ENCODE measurements at places on chromosomes 5 and 9. TPM values are rescaled to one million over a fixed set of nuclear protein-coding genes. Genes with fewer than 3 reads are reported as not detected.

The NOXA1 gene
- total RNA-seq: 1.4 TPM

The PCSK1 gene
- not detected for total RNA-seq

The LRRC26 gene
- total RNA-seq: not detected

The SNCAIP gene
- total RNA-seq: not detected

The TSSK1B gene
- not detected for total RNA-seq

The TAF11L5 gene
- not detected for total RNA-seq

The OR1J2 gene
- total RNA-seq: not detected

The FCN2 gene
- total RNA-seq: not detected

The IFNA13 gene
- total RNA-seq: not detected

The PLPP7 gene
- 0.31 TPM for total RNA-seq

The GNAQ gene
- 22.3 TPM for total RNA-seq

The SLC34A3 gene
- total RNA-seq: 0.12 TPM

The PCDHB9 gene
- total RNA-seq: not detected

The FYB1 gene
- 131 TPM for total RNA-seq

The NR5A1 gene
- total RNA-seq: 0.07 TPM

GRCh38 chr9:85451680-85452079 lies 290.1 kb downstream of the AGTPBP1 start:
- DNase-seq: no peak

- DNase-seq: no peak
Measured at GRCh38 chr9:34522091-34522887, 501 bp downstream of the ENHO start.

GRCh38 chr9:127714020-127714750 lies 1.3 kb downstream of the PTRH1 start:
- DNase-seq: no peak

- DNase-seq: peak; percentile 69
Measured at GRCh38 chr5:16784843-16785791, 151.0 kb downstream of the MYO10 start.

GRCh38 chr5:61784341-61784740 lies 452.3 kb downstream of the ZSWIM6 start:
- DNase-seq: no peak

GRCh38 chr9:126513159-126514036 lies 100.3 kb upstream of the LMX1B start:
- no peak for DNase-seq

- DNase-seq: no peak
Measured at GRCh38 chr5:164277720-164278119, 772.3 kb downstream of the MAT2B start.

GRCh38 chr9:127637322-127637847 lies 25.3 kb downstream of the STXBP1 start:
- no peak for DNase-seq

DNA sequence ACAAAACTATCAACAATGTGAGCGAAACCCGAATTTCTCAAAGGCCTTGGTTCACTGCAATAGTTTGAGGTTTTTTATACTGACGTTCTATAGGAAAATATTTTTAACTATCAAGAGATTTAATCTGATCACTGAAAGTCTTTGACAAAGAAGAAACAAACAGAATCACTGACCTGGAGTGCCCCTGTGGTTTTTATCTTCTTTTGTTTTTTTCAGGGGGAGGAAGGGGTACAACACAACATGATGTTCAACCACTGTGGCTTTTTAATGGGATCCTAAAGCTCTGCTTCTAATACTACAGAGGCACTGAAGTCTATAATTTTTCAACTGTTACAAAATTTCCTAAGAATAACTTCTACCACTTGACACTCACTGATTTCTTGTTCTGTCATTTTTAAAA lies 185.9 kb downstream of the AP3B1 start:
- DNase-seq: no peak

GRCh38 chr5:167557359-167557758 lies 734.1 kb upstream of the WWC1 start:
- no peak for DNase-seq

- DNase-seq: no peak
Measured at GRCh38 chr9:34428325-34428958, 29.9 kb downstream of the FAM219A start.

- no peak for DNase-seq
Measured at GRCh38 chr9:79257790-79258351, 313.9 kb upstream of the TLE4 start.

GRCh38 chr5:97118261-97119006 lies 24.0 kb downstream of the LIX1 start:
- DNase-seq: no peak

DNA sequence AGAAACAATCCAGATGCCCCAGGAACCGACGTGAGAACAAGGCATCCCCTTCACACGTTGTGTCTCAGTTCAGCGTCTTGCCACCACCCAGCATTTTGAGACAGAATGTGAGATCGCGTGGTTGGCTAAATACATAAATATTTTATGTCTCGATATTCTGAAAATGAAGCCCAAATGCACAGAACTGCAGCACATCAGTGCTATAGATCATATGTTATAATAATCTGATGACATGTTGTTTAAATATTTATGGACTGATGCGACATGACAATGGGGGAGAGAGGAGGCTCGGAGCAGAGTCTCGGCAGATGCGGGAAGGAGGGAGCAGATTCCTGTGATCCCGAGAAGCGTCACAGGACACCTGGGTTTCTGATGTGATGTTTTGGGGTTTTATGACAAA lies 10.9 kb downstream of the NEK6 start:
- no peak for DNase-seq

DNA sequence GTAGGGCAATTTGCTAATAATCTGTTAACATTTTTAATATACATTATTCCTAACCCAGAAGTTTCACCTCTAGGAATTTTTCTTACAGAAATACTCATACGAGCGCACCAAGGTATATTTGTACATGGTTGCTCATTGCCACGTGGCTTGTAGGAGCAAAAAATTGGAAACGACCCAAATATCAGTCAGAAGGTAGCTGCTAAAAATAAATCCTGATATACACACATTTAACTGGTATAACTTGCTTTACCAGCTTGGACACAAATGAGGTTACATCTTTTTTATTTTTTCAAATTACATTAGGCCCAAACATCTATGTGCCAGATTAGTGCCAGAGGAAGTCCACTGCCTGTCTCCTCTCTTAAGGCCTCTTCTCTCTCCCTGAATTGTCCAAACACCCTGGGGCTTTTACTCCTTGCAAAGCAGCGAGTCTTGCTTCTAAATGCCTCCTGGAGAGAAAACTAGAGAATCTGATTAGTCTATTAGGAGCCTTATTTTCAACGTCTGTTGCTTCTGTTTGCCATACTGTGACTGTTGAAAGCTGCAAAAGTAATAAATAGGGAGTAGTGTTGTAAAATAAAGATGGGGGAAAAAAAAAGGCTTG lies 92.0 kb upstream of the SSBP2 start:
- DNase-seq: no peak

- DNase-seq: no peak
Measured at GRCh38 chr5:172858990-172859811, 25.1 kb downstream of the ERGIC1 start.

GRCh38 chr9:88307136-88307535 lies 81.1 kb upstream of the SPIN1 start:
- no peak for DNase-seq

DNA sequence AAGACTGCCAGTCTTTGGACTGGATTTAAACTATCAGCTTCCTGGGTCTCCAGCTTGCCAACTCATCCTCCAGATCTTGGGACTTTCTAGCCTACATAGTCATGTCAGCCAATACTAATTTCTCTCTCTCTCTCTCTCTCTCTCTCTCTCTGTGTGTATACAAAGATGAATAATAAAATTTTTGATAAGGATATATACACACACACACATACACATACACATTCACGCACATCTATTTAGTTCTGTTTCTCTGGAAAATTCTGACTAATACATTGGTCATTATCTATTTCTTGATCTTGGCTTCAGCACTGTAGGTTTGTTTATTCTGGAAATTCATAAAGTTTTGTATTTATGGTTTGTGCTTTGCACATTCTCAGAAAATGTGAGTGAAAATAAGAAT lies 1606.2 kb upstream of the NUDT12 start:
- no peak for DNase-seq

GRCh38 chr5:158727136-158727535 lies 372.6 kb downstream of the EBF1 start:
- DNase-seq: no peak

GRCh38 chr9:27560457-27560856 lies 12.8 kb downstream of the C9orf72 start:
- no peak for DNase-seq

- DNase-seq: no peak
Measured at GRCh38 chr5:40041452-40041851, 616.7 kb upstream of the DAB2 start.

- no peak for DNase-seq
Measured at GRCh38 chr9:134570711-134571325, 70.8 kb upstream of the COL5A1 start.

DNA sequence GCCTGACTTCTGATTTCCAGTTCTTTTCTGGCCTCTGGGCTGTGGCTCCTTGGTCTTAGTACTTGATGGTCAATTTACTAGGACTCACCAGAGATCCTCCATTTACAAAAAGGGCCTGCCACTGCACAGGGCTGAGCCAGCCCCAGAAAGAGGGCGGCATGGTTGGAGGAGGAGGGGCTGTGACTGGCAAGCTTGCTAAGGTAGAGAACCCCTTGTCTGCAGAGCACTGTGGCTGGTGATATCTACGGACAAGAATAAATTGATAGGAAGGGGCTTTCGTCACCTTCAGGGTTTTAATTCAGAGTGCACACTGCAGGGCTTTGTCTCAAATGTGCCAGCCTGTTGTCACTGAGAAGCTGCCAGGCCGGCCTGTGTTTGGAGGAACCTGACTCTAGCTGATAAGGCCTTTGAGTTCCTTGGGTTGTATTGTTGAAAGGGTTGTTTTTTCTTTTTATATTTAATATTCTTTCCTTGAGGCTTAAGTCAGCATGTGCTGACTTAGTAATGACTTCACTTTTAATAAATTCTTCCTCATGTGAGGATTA lies 15.1 kb downstream of the SLC22A5 start:
- DNase-seq: no peak

- peak; percentile 42 for DNase-seq
Measured at GRCh38 chr9:4117835-4118610, 181.8 kb downstream of the GLIS3 start.

GRCh38 chr5:178121391-178122276 lies 8.3 kb downstream of the N4BP3 start:
- no peak for DNase-seq

GRCh38 chr9:137088121-137088520 lies 1.3 kb downstream of the MAN1B1 start:
- no peak for DNase-seq

- DNase-seq: no peak
Measured at GRCh38 chr9:133657120-133657661, 21.0 kb downstream of the DBH start.

DNA sequence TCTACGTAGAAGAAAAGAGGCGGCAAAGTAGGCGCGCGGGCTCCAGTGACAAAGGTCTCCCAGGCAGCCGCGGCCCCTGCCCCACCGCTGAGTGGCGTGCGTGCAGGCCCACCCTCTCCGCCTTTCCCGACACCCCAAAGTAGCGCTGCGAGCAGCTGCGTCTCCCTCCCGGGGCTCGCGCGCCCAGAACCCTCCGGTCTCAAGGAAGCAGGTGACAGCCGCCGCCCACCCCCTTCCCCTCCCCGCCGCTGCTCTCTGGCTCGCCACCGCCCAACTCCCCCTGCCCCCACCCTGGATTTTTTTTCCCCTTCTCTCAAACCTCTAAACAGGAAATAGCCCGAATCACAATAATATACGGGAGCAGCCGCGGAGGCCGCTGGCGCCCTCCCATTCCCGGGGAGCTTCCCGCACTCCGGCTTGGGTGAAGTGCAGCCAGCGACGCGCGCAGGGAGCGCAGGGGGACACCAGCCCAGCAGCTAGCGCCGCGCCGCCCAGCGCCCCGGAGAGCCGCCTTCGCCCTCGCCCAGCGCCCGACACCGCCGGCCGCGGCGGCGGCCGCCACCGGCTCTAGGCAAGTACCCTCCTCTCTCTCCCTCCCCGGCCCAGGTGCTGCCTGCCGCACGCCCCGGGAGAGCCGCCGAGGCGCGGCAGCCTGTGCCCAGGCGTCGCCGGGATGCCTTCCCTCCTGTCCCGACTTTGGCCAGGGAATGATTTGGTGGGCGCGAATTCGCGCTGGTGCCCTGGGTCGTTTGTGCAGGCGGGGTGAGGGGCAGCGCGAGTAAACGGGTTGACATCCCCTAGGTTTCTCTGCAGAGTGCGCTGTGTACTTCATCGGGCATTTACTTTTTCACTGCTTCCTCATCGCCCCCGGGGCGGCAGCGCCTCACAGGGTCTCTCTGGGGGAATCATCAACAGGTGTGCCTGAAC lies 52.7 kb upstream of the TJP2 start:
- peak; percentile 48 for DNase-seq
